ENCODE measurements at places on chromosomes 4 and X. TPM values are rescaled to one million over a fixed set of nuclear protein-coding genes. Genes with fewer than 3 reads are reported as not detected.

The SNCA gene
- total RNA-seq: 5.8 TPM

The EDNRA gene
- 39.0 TPM for total RNA-seq

The CENPI gene
- total RNA-seq: 0.93 TPM

The PAGE2B gene
- not detected for total RNA-seq

The PFKFB1 gene
- not detected for total RNA-seq

The SPANXN4 gene
- total RNA-seq: not detected

The ACE2 gene
- 15.6 TPM for total RNA-seq

The LNX1 gene
- total RNA-seq: 4.8 TPM

The DSPP gene
- total RNA-seq: not detected

The ARHGAP6 gene
- total RNA-seq: 6.6 TPM
